ENCODE measurements at places on chromosomes 11 and 22.

- DNase-seq: no peak
Observed at GRCh38 chr11:64558869-64559268, 32.2 kb upstream of the SLC22A12 start.

GRCh38 chr11:92296138-92296515, 71.5 kb downstream of the FAT3 start:
- DNase-seq: no peak

GRCh38 chr11:74453373-74453975, 13.9 kb downstream of the KCNE3 start:
- DNase-seq: peak; percentile 30

DNA sequence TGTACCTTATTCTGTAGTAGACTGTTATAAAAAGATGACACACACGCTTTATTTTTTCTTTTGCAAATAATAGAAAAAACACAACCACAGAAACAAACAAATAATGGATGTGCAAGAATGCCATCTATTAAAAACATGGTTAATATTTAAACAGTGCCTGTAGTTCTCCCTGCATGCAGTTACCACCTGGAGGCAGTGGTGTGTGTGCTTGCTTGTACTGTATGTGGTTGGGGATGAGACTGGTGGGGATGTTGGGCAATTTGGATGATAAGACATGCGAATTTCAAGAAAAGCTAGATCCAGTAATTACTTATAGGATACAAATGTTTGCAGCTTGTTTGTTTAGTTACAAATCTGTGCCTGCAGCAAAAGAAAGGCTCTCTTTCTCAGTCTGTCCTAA, 3.6 kb downstream of the C11orf87 start:
- DNase-seq: no peak

GRCh38 chr11:10639350-10639749, 54.2 kb downstream of the IRAG1 start:
- DNase-seq: no peak

DNA sequence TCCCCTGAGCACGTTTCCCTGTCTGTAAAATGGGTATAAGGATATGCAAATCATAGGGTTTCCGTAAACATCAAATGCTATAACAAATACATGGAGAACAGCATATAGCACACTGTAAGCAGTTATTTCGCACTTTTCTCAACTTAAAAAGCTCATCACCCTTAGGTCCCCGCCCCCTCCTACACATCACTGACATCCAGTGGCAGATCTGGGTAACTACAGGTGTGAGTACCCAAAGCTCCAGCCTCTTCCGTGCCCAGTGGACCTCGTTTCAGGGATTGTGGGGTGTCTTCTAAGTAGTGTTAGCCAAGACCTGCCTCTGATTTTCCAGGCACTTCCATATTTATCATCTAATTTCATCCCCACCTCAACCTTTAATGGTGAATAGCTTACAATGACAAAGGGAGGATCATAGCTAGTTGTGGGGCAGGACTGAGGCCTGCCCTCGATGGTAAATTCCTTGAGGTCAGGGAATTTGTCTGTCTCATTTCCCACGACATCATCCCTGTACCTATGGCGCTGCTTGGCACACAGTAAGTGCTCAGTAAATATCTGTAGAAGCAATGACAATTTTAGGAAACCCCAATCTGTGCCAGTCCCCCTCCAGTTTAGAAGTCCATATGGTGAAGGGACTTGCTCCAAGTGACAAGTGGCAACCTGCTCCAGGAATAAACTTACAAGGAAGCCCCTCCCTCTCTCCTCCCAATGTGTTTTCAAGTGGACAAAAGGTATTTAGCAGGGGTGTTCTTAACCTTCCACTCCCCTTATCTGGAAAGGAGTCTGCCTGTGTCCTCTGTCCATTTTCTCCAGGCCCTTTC, 340.5 kb downstream of the TENM4 start:
- DNase-seq: no peak

DNA sequence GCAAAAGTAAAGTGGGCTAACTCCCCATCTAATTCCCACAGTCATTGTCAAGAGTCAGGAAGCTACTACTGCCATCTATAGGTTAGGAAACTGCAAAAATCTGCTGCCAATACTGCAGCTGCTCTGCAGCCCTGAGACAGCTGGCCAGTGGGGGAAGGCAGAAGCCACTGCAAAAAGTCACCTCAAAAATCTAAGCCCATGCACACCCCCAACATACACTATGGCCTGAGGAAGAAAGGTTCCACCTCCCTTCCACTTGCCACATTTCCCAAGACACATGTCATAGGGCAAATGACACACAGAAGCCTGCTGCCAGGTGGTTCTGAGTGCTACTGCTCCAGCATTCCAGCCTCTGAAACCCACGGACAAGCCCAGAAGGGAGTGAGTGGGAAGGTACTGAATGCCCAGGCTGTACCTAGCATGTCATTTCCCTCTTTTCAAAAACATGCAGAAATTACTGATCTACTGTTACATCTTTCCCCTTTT, 36.9 kb downstream of the DGCR2 start:
- no peak for DNase-seq
